ENCODE measurements at places on chromosomes 7 and 10.

DNA sequence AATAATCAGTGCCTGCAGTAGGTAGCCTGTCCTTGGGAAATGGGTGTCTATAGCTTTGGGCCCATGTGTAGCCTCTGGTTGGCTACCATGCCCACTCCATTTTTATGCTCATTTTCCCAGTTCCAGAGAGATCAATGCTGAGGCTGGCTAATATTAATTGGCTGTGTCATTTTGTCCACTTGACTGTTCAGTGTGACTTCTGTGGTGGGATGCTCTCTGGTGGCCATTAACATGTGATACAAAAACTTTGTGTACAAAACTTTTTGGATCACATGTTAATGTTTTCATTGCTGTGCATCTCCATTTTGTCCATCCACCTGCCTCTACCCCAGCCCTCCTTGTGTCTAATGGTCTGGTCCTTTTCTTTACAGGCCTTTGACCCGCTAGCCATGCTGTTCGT is 22.7 kb downstream of the VIM start:
- no peak for DNase-seq

GRCh38 chr10:70742537-70743429 is 42.4 kb downstream of the TBATA start:
- DNase-seq: no peak

- no peak for DNase-seq
Observed at GRCh38 chr10:78770167-78771090, 298.3 kb upstream of the ZMIZ1 start.

GRCh38 chr7:64183126-64183742 is 23.8 kb upstream of the ZNF735 start:
- DNase-seq: peak; percentile 9

DNA sequence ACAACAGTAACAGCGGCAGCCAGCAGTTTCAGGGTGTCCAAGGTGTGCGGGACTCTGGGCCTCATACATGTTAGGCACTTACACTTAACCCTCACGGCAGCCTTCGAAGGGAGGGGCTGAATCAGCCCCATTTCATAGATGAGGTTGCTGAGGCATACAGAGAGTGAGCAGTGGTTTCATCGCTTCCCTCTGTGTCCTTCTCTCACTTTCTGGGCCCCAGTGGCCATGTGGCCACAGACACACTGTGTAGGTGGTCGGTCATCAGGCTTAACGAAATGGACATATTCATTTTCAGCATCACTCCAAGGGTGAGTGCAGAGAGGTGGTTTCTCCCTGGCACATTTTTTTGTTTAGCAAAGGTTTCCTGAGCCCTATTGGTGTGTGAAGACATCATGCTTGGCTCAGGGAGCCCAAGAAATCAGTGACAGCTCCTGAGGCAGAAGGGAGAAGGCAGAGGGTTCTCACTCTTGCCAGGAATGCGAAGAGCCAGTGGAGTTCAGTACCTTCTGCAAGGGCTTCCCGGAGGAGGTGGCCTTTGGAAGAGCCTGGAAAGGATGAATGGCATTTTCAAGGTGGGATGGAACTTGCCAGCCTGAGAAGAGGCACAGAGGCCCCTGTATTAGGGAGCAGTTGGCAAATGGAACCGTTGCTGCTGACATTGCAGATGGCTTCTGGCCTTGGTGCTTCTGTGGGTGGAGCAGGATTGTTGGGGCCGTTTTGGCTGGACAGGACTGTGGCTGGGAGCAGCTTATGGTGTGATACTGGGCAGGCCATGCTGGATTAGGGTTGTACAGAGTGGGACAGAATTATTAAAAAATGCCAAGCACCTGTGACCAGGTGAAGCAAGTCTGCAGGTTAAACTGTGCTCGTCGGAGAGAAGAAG is 61.7 kb upstream of the PPIF start:
- no peak for DNase-seq

GRCh38 chr10:33410860-33411234 is 76.4 kb upstream of the NRP1 start:
- DNase-seq: no peak

GRCh38 chr10:26755443-26755903 is 58.0 kb downstream of the PDSS1 start:
- DNase-seq: no peak

DNA sequence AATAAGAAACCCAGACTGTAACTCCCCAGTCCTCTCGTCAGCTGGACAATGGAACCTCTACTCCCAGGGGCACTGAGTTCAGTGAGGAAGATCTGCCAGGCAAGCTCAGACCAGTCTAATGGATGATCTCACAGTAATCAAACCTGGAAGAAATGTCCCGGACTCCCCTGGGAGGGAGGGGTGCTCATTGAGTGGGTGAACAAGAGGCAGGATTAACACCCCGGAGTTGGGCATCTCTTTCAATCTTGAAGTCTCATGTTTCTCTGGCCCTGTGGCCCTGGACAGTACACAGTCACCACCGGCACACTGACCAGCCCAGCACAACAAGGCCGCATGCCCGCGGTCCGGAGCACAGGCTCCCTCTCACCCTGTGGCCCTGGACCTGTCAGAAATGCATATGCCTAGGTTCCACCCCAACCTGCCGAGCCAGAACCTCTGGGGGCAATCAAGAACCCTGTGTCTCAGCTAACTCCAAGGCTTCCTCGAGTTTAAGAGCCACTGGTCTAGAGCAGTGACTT is 27.8 kb downstream of the CXCL12 start:
- no peak for DNase-seq

GRCh38 chr10:66684581-66684980 is 241.3 kb upstream of the LRRTM3 start:
- DNase-seq: no peak

- DNase-seq: no peak
Observed at GRCh38 chr10:20890491-20891337, 6.4 kb downstream of the NEBL start.

DNA sequence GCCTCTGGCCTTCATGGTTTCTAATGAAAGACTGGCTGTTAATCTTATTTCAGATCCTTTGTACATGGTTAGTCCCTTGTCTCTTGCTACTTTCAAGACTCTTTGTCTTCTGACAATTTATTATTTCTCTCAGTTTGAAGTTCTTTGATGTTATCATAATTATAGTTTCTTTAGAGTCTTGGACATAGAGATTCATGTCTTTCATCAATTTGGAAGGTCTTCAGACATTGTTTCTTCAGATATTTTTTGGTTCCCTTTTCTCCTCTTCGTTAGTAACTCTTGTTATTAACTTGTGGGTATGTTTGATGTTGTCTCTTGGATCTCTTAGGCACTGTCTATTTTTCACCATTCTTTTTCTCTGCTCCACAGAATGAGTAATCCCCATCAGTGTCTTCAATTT is 8.7 kb downstream of the ZNF37A start:
- no peak for DNase-seq

DNA sequence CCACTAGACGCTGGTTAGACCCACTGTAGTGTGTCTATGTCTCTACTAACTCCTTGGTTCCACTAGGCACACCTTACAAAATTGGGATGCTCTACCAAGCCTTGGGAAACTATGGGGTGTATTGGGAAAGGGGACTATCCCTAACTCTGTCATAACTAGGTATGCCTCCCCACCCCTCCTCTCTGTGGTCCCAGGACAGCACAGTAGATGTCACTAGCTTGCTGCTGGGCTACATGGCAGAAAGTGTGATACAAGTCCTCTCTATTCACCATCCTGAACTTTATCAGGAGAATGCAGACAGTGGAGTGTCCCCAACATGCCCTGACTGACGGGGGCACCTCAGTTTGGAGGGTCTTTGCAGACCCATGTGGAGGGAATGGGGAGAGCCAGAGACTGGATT is 30.3 kb upstream of the TMEM273 start:
- no peak for DNase-seq

DNA sequence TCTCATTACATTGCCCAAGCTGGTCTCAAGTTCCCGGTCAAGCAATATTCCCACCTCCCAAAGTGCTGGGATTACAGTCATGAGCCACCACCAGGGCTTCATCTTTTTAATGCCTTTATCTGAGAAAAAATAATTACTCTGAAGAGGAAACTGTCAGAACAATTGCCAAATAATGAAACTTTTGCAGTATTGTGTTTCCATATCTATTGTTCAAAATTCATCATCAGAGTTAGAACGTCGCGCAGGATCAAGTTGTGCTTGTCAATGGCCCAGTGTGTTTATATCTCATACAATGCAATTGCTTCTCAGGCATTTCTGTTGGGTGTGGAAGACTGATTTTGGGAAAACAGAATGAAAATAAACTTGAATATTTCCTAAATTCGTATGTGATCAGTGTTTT is 143.1 kb downstream of the ARID5B start:
- DNase-seq: no peak

DNA sequence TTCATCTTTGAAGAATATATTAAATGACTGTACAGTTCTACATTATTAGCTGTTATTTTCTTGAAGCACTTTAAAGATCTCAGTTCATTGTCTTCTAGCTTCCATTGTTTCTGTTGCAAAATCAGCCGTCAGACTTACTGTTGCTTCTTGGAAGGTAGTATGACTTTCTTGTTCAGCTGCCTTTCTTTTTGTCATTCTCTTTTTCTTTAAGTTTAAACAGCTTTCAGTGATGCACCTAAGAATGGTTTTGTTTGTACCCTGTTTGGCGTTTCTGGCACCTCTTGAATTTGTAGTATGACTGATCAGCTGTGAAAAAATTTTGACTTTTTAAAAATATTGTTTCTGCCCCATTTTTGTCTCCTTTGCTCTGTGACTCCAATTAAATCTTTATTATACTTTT is 9.3 kb downstream of the MKLN1 start:
- no peak for DNase-seq

DNA sequence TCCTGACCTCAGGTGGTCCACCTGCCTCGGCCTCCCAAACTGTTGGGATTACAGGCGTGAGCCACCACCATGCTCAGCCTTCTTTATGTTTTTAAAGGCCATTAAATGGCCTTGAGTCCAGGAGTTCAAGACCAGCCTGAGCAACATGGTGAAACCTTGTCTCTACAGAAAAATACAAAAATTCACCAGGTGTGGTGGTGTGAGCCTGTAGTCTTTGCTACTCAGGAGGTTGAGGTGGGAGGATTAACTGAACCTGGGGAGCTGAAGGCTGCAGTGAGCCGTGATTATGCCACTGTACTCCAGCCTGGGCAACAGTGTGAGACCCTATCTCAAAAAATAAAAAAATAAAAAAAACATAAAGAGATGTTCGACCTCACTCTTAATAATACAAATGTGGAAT is 11.0 kb downstream of the SMO start:
- no peak for DNase-seq

DNA sequence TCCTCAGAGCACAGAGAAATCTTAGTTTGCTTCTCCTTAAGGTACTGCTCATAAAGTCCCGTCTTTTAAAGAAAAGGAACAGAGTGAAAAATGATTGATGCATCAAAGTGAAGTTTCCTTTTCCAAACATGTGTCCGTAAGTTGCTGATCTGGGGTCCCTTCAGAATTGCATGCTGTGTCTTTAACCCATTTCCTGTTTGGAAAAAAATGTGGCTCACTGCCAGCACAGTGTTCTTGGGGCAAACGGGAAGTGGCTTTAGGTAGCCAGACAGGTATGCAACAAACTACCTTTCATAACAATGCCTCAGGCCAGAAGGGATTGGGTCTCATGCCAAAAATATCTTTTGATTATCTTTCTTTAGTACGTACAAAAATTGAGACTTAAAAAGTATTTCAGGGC is 50.9 kb downstream of the TFAM start:
- DNase-seq: no peak

- DNase-seq: no peak
Observed at GRCh38 chr10:110744782-110745181, 100.6 kb downstream of the RBM20 start.

- no peak for DNase-seq
Observed at GRCh38 chr10:83991986-83992753, 147.1 kb upstream of the GHITM start.

DNA sequence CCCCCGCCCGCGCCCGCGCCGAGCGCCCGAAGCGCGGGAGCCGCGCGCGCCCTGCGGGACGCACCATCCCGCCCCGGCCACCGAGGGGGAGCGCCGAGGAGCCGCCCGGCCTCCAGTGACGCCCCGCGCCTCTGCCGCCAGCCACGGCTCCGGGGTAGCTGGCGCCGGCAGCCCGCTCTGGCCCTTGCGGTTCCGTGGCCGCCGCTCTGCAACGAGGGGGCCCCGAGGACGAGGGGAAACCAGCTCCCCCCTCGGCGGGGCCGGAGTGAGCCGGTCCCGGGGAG is at the start of gene PAXIP1:
Gene PAXIP1, minus strand, starts transcription at position 33 of the 284 bp plus-strand sequence. CDS start 195 bp downstream, outside the sequence.
- DNase-seq: no peak

DNA sequence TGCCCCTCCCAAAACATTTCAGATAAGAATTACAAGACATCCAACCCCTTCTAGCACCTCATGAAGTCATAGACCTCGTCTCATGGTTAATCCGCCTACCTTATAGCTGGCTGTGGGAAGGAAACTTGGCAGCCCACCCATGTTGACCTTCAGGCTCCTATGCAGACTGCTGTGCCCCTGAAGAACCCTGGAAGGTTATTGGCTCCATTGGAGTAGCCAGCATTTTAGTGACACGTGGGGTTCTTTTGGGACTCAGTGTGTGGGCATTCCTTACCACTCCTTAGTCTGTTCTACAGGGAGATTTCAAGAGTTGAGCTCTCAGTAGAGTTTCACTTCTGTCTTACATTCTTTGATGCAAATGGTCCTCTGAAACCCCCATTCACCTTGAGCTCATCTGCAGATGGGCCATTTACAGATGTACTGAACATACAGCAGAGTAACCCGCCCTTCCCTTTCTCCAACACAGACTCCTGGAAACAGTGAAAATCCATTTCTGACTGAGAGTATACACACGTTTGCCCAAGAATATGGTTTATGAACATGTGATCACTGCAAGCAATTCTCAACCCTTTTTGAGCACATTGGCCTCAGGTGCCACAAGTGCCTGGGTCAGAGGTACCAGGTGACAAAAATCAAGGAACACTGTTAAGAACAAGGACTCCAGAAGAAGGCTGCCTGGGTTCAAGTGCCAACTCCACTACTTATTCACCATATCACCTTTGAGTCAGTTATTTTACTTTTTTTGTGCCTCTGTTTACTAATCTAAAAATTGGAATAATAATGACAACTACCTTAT is 54.0 kb upstream of the HECW1 start:
- no peak for DNase-seq

DNA sequence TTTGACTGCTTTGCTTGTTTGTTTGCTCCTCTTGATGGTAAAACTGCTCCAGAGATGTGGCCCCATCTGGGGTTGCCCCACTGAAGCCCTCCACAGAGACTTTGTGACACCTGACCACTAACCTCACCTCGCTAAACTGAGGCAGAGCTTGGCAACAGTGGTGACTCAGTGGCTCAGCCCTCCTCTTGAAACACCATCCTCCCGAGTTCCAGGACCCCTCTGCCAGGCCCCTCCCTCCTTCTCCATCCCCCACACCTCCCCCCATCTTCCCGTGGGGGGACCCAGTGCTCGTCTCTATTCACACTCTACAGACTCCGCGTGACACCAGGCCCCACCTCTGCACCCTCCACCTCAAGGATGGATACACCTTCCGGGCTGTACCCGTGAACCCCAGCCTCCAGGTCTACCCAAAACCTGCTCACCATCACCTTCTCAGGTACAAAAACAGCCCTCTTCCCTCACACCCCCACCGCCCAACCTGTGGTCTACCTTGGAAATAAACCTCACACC is 19.0 kb upstream of the RET start:
- no peak for DNase-seq

Measured in stimulated activated CD4-positive, alpha-beta T cell treated with anti-CD3 and anti-CD28 coated beads, Interleukin-1b, Interleukin-23, amount 100 ng/mL, for 1 hour (primary cell).